NCI-H1436 treated with DMSO at 0.1 percent for 48 hours (cell line): ENCODE measurements at places on chromosomes 16 and 17.

DNA sequence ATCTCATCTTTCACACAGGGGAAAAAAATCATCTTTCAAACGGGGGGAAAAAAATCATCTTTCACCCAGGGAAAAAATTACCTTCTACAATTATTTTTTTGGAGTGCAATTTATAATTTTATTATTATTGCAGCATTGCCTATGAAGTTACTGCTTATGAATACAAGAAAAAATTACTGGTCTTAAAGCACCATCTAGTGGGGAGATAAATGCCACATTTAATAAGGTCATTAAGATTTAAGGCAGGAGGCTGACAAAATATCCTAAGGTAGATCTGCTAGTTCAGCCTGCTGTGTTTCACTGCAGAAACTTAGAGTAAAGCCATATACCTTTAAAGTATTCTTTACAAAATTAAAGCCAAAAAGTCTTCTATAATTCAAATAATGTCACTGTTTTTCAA lies 13.7 kb downstream of the SHCBP1 start:
- no peak for DNase-seq

- no peak for DNase-seq
These were observed 84.6 kb upstream of the PMFBP1 start for GRCh38 chr16:72256398-72257066.

- no peak for DNase-seq
These were observed 54.8 kb downstream of the RMI2 start for GRCh38 chr16:11400076-11400475.

GRCh38 chr17:40333781-40334448 lies 24.9 kb downstream of the RARA start:
- no peak for DNase-seq

- DNase-seq, result no peak
These were observed 2.6 kb upstream of the RASD1 start for GRCh38 chr17:17498606-17499301.

- no peak for DNase-seq
These were observed 22.2 kb downstream of the USP22 start for GRCh38 chr17:21020622-21021021.

DNA sequence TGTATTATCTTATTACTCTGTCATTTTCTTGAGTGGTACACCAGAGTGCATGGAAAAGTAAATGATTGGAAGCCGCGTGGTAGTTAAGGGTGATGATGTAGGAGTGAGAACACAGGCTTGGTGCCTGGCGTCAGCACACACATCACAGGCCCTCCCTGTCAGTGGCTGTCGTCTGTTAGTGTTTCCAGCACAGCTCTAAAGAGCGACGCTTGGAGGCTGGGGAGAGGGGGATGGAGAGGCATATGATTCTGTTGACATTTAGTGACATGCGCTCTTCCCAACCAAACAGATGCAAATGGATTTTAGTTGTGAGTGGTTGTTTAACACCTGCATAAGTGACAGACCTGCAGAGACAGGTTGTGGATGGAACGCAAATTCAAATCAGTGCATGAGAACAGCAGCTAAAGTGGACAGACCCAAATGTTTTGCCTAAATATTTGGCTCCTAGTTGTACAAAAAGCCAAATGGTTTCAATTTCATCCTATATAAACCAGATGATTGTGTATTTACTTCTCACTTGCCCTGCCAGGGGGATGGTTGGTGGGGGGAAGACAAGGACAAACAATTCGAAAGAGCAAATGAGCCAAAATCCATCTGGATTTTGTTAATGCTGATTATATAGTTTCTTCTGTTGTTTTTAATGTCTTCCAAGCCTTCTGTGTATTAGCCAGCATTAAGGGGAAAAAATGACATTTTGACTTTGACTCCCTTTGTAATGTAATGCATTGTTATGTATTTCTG lies 222.3 kb downstream of the WWOX start:
- DNase-seq, result no peak

- DNase-seq, result no peak
These were observed 678 bp upstream of the AKAP10 start for GRCh38 chr17:19978209-19978802.
